Left colon (tissue), 2 donors: ENCODE measurements at places on chromosomes 6 and 20. TPM values are rescaled to one million over a fixed set of nuclear protein-coding genes. Genes with fewer than 3 reads are reported as not detected.

The WTAP gene
- total RNA-seq: 79.3 TPM

The CAGE1 gene
- 0.08 TPM for total RNA-seq

The DEFB127 gene
- not detected for total RNA-seq

The TFAP2D gene
- not detected for total RNA-seq

The EYA2 gene
- 12.2 TPM for total RNA-seq

The DPPA5 gene
- not detected for total RNA-seq

The SLC32A1 gene
- 0.09 TPM for total RNA-seq

The HCK gene
- total RNA-seq: 9.7 TPM

The MUCL3 gene
- total RNA-seq: not detected

The CYP24A1 gene
- not detected for total RNA-seq

The MAP7 gene
- total RNA-seq: 82.7 TPM

The TBC1D22B gene
- total RNA-seq: 13.4 TPM

The GHRH gene
- not detected for total RNA-seq

The OOEP gene
- not detected for total RNA-seq

The BNIP5 gene
- total RNA-seq: 11.4 TPM

The SLC2A4RG gene
- total RNA-seq: 41.2 TPM

The CST2 gene
- total RNA-seq: not detected

The ZKSCAN8 gene
- 10.7 TPM for total RNA-seq

The ANKRD66 gene
- not detected for total RNA-seq

The DNAJC5 gene
- total RNA-seq: 55.3 TPM

The MOG gene
- not detected for total RNA-seq

The C6orf132 gene
- total RNA-seq: 66.2 TPM

The DNAH8 gene
- total RNA-seq: not detected

The ID1 gene
- total RNA-seq: 298 TPM

The PLEKHG1 gene
- 29.3 TPM for total RNA-seq

The SIRPB2 gene
- total RNA-seq: 2.4 TPM

The ZBTB2 gene
- total RNA-seq: 9.9 TPM

The SLC22A1 gene
- 1.5 TPM for total RNA-seq

The FUT9 gene
- not detected for total RNA-seq

The RSPO3 gene
- total RNA-seq: 6.2 TPM

The FRK gene
- 22.6 TPM for total RNA-seq

The GABRR1 gene
- 0.11 TPM for total RNA-seq

The IER3 gene
- total RNA-seq: 70.9 TPM

The SULF2 gene
- total RNA-seq: 177 TPM

The SLC22A7 gene
- not detected for total RNA-seq
